ENCODE measurements at places on chromosomes 13 and 19.

GRCh38 chr13:20168396-20168795 lies 7.5 kb upstream of the GJA3 start:
- no peak for DNase-seq

GRCh38 chr19:12111943-12112637 lies 28.1 kb downstream of the ZNF20 start:
- no peak for DNase-seq

DNA sequence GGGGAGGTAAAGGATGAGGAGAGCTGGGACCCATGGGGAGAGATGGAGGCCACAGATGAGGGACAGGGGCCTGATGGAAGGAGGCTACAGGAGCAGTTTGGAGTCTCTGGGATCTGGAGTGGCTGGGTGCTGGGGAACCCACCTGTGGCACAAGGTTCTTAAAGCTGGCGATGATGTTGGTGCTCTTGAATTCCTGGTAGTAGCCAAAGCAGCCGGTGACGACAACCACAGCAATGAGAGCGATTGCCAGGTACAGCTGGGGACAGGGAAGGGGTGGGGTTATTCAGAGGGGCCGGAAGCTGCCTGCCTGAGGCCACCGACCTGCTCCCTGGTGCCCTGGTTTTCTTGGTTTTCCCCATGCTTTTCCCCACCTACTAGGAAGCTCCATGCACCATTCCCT lies 2.8 kb downstream of the ATP4A start:
- DNase-seq = no peak

DNA sequence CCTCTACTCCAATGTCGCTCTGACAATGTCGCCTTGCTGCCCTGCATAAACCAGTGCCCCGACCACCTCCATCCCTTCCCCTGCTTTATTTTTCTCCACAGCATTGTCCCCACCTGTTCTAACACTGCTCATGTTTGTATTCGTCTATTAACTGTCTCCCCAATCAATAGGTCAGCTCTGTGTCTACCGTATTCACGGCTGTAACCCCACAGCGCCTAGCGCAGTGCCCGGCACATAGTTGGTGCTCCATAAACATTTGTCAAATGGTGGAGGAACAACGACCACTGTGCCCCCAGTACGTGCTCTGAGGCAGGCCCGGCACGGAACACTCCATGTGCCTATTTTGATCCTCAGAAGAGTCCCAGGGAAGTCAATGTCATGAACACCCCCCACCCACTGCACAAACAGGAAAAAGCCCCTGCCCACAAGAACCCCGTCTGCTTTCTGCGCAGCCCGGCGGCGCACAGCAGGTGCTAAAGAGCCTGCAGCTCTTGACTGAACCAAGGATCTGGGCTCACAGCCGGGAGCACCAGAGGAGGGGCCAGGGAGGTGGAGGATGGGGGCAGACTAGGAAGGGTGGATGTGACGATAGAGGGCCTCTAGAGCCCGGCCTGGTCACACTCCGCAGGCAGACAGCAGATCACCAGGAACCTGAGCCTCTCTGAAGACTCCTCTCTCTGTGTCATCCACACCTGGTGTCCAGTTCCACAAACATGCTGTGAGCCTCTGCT lies 1.8 kb upstream of the CEACAM16 start:
- no peak for DNase-seq

- DNase-seq = peak; percentile 24
These were observed 123.0 kb downstream of the SLC7A1 start for GRCh38 chr13:29472332-29472961.

- DNase-seq = peak; percentile 70
These were observed 9.7 kb upstream of the GIPC1 start for GRCh38 chr19:14505488-14506239.

DNA sequence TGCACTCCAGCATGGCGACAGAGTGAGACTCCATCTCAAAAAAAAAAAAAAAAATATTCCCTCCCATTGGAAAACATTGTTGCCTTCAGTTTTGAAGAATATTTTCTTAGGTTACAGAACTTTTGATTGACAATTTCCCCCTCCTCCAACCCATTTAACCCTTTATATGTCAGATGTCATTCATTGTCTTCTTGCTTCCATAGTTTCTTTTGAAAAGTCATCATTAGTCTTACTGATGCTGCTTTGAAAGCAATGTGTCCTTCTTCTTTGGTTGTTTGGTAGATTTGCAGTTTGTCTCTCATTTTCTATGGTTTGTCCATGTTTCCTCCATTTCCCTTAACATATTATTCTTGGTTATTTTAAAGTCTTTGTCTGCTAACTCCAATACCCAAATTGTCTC lies 25.4 kb downstream of the ZNF558 start:
- DNase-seq = no peak

DNA sequence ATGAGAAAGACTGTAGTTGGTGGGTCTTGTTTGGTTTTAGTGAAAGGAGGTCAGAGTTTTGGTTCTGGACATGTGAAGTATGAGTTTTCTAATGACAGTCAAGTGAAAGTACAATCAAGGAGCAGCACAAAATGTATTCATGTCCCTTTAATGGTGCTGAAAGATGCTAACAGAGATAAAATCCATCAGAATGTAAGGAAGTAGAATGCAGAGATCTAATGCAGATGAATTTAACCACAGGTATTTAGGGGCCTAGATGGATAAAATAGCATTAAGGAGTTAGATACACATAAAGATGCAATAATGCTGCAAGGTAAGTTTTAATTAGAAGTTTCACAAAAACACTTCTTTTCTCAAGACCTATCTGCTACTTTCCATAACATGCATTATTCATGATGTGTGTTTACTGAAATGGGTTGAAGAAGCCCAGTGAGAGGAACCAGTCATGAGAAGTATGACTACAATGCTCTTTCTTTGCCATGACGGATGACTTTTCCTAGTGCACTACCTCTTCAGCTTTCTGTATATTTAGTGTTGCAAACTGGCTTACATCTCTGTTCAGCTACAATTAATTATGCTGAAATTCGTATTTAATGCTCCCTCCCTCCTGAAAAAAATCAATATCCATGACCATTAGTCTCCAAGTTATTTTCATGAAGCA lies 222.9 kb upstream of the HTR2A start:
- DNase-seq = no peak

GRCh38 chr19:15684828-15685227 lies 11.9 kb downstream of the CYP4F12 start:
- no peak for DNase-seq

GRCh38 chr19:15212711-15213110 lies 11.9 kb upstream of the NOTCH3 start:
- no peak for DNase-seq

DNA sequence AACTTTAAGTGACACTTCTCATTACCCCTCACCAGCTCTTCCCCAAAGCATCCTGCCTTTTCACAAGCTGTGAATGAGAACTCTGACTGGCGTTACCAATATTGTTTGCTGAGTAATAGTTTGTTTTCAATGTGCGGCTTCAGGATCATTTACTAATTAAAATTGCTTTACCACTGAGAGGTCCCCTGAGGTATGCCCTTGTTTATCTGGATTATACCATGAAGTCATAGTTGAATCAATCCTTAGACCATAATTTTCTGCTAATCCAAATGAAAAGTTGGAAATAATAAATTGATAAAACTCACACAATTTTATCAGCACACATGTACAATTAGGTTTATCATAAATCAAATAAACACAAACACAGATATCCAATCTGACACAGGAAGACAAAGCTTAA lies 568.8 kb downstream of the PCDH9 start:
- no peak for DNase-seq

DNA sequence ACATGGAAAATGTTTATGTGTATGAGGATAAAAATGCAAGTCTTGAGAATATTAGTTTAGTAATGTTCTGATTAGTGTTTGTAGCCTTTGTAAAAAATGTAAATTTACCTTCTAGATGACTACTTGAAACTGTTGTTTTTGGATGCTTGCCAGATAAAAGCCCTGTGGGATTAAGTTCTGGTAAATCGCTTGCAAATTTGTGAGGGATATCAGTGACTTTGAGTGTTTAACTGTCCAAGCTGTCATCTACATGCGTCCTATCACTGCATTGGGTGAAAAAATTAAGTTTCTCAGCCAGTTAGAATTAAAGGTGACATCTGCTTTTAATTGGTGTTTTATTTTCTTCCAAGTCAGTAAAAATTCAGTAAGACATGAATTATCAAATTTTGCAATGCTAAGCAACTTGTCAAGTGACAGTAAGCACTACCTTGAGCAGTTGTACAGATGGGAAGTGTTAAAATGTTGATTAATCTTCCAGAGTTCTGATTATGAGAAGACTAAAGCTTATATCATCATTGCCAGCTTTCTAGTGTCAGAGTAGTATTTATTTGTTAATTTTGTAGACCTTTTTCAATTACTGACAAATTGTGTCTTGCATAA lies 88.0 kb downstream of the PCCA start:
- no peak for DNase-seq

DNA sequence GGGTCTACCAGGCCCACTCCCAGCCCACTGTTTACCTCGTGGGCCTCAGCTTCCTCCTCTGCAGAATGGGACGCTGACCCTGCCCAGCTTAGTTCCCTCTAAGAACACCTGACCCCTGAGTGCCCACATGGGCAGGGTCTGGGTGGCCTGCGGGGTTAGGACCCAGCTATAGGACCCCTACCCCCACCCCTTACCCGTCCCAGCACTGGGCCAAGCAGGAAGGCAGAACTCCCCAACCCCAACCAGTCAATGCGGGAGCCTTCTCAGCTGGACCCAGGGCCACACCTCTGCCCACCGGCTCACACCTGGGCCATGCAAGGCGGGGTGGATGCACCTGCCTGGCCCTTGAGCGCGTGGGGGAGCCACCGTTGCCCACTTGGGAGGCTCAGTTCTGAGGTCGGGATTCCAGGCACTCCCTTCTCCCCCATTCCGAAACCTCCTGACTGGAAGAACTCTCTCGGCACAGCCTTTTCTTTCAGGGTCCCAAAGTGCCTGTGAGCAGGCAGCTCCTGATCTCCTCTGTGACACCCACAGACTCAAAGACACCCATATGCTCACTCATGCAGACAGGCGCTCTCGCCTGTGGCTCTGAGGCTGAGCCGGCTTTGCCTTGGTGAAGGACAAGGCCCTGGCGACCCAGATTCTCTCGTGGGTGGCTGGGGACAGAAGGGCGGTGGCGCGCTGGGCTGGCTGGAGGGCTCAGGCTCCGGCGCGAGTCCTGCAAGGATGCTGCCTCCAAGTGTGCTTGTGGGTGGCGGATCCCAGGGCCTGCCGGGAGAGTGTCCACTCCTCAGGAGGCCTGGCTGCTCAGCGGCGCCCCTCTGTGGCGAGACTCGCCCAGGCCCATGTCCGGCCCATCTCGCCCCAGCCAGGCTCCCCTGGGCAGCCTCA lies 27.9 kb upstream of the PARP4 start:
- no peak for DNase-seq

DNA sequence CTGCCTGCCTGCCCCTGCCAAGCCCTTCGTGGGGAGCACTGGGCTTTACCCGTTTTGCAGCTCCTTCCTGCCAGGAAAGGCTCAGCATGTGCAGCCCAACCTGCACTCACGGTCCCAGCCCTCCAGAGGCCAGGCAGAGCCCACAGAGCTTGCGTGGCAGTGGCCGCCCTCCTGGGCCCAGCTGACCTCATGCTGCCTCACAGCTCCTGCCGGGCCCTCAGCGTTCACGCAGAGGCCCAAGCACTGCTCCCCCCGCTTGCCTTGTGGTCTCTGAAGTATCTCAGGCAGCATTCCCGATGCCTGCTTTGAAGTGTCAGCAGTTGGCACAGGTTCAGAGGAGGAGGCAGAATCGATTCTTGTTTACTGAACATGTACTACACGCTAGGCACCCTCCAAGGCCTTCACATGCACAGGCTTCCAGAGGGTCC lies 32.5 kb downstream of the CAPN12 start:
- DNase-seq = no peak

DNA sequence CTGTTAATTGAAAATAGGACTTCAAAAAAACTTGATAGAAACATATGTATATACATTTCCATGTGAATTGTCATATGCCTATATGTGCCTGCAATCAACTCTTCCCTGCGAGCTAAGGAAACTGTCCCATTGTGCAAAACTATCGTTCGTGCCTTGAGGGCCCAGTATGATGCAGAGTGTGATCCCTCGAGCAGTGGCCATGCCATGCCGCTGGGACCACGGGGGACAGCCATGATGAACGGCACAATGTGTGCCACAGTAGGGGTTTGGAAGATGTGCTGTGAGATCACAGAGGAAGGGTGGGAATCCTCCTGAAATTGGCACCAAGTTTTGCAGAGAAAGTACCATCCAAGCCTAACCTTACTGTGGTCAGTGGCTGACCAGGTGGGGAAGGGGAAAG lies 118.1 kb upstream of the SOX1 start:
- DNase-seq = no peak

- DNase-seq = no peak
These were observed 1.2 kb downstream of the CADM4 start for GRCh38 chr19:43638214-43638994.

- DNase-seq = no peak
These were observed 216.3 kb downstream of the NHLRC3 start for GRCh38 chr13:39254601-39255000.

GRCh38 chr13:113588394-113589111 lies 4.0 kb downstream of the TFDP1 start:
- no peak for DNase-seq

DNA sequence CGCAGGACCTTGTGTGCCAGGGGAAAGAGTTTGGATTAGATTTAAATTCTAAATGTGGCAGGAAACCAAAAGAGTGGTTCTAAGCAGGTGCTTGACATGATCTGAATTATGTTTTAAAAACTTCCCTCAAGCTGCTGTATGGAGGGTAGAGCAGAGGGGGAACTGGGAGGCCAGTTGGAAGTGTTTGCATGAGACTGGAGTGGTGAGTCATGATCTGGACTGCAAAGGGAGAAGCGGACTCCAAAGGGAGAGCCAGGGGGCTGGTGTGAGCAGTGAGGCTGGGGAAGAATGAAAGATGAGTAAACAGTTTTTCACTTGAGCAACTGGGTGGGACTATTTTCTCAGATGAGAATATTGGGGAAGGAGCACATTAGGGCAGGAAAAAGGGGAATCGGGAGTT lies 206.1 kb downstream of the DNAJC15 start:
- DNase-seq = no peak

DNA sequence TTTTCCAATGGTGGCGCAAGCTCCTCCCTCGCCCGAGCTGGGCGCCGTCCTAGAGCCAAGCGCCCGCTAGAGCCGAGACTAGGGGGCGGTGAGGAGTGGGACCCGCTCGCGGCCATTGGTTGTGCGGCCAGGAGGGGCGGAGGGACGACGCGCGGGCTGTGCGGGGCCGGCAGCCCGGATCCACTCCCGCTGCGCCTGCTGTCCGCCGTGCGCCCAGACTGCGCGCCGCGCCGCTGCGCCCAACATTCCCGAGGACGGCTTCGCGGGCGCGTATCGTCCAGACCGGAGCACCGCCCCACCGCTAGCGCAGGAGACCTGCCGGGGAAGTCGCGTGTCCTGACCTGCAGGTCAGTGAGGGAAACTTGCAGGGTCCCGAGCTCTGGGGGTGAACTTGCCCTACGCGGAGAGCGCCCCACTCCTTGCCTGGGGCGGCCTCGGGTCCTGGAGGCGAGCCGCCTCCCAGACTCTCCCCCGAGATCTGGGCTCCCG lies at the start of gene SERTM1:
Gene SERTM1, plus strand, starts transcription at position 183 of the 489 bp plus-strand sequence. CDS start 21,059 bp downstream, outside the sequence.
- no peak for DNase-seq

DNA sequence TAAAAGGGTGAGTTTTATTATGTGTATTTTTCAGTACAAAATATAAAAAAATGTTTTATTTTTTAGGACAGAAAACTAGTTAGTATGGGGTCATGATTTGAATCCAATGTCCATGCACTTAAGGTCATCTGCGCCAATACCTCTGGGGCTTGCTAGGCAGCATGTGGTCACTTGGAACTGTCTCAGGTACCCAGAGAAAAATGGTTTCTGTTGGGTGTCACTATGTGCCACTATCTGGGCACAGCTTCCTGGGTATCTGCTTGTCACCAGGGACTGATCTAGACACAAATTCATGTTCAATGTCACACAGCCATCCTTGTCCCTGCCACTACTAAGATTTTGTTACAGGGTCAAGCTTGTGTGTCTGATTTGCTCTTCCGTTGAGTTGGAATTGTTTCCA lies 100.4 kb downstream of the RGCC start:
- DNase-seq = no peak

- no peak for DNase-seq
These were observed 12.4 kb upstream of the ZNF91 start for GRCh38 chr19:23407616-23408133.

Measured in T-cell (primary cell).